ENCODE measurements at places on chromosomes 3 and 15. TPM values are rescaled to one million over a fixed set of nuclear protein-coding genes. Genes with fewer than 3 reads are reported as not detected.

Gene CPLX3
- total RNA-seq, result not detected

Gene AADACL2
- total RNA-seq, result under 0.01 TPM

Gene SGO1
- 0.26 TPM for total RNA-seq

Gene CFAP100
- not detected for total RNA-seq

Gene FAM81A
- 0.33 TPM for total RNA-seq

Gene PIGBOS1
- total RNA-seq, result 7.4 TPM

Gene TARS3
- total RNA-seq, result 9.5 TPM

Gene SLC28A2
- total RNA-seq, result not detected
